ENCODE measurements at places on chromosomes 3 and 15. TPM values are rescaled to one million over a fixed set of nuclear protein-coding genes. Genes with fewer than 3 reads are reported as not detected.

- no peak overlapping the region for H3K27ac ChIP-seq
- no peak overlapping the region for H3K4me3 ChIP-seq
- DNase-seq: no peak
- no peaks in the 10 kb centered on the region for H3K4me1 ChIP-seq
- H3K36me3 ChIP-seq: no peaks in the 10 kb centered on the region
These were observed 152.7 kb upstream of the CDIN1 start for GRCh38 chr15:36426691-36427090.

GRCh38 chr3:57864853-57865252, 108.7 kb downstream of the SLMAP start:
- no peaks in the 10 kb centered on the region for H3K4me1 ChIP-seq
- H3K27me3 ChIP-seq: no peaks in the 10 kb centered on the region
- peaks cover 90% of the 10 kb centered on the region for H3K36me3 ChIP-seq

DNA sequence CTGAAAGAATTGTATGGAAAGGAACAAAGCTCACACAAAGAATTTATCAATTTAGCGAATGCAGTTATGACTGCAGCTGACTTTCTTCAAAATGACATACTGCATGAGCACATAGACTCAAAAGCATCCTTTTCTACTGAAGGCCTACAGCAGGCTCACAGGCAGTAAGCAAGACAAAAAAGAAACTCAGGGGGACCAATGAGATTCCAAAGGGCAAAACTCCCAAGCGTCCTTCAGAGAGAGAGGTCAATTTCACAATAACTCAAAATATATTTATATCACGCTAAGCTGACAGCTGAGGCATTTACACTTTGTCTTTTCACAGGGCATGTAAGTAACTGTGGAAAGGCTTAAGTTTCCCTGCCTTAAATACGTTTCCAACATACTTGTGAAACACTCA, 427.9 kb upstream of the RASGRP1 start:
- H3K4me1 ChIP-seq: peaks cover 26% of the 10 kb centered on the region
- no peaks in the 10 kb centered on the region for H3K27me3 ChIP-seq

DNA sequence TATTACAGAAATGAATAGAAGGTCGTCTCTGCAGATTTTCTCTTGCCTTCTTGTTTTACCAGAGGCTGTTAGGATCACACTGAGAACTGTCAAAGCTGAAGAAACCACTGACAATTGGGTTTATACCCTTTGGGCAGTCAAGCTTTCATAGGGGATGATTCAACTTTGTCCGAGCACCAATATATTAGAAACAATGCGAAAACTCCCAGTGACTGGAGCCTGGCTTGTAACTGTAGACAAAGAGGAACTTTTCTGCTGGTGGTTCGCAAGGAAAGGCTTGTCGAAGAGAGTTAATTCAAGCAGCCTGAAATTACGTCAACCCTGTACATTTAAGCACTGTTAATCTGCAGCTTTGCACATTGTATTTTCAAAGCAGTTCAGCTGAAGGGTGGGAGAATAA, 193.2 kb upstream of the ZNF385D start:
- H3K27me3 ChIP-seq: no peaks in the 10 kb centered on the region
- no peaks in the 10 kb centered on the region for H3K4me1 ChIP-seq
- H3K27ac ChIP-seq: no peak overlapping the region
- H3K4me3 ChIP-seq: no peak overlapping the region

- H3K36me3 ChIP-seq: no peaks in the 10 kb centered on the region
- no peaks in the 10 kb centered on the region for H3K4me1 ChIP-seq
- DNase-seq: peak; percentile 25
- H3K4me3 ChIP-seq: no peak overlapping the region
- no peaks in the 10 kb centered on the region for H3K27me3 ChIP-seq
These were observed 120.1 kb upstream of the NMNAT3 start for GRCh38 chr3:139797724-139798343.

- H3K27ac ChIP-seq: peak overlapping the region; percentile 7
- H3K4me3 ChIP-seq: peak overlapping the region; percentile 28
- no peaks in the 10 kb centered on the region for H3K27me3 ChIP-seq
- no peaks in the 10 kb centered on the region for H3K36me3 ChIP-seq
- DNase-seq: no peak
- peaks cover 74% of the 10 kb centered on the region for H3K4me1 ChIP-seq
These were observed 227.6 kb upstream of the BHLHE40 start for GRCh38 chr3:4751502-4752101.

- peak overlapping the region; percentile 87 for H3K27ac ChIP-seq
- H3K4me3 ChIP-seq: peak overlapping the region; percentile 79
- no peaks in the 10 kb centered on the region for H3K36me3 ChIP-seq
- no peaks in the 10 kb centered on the region for H3K27me3 ChIP-seq
- H3K4me1 ChIP-seq: peaks cover 25% of the 10 kb centered on the region
These were observed 1.2 kb upstream of the ABHD17C start for GRCh38 chr15:80693682-80694610.

DNA sequence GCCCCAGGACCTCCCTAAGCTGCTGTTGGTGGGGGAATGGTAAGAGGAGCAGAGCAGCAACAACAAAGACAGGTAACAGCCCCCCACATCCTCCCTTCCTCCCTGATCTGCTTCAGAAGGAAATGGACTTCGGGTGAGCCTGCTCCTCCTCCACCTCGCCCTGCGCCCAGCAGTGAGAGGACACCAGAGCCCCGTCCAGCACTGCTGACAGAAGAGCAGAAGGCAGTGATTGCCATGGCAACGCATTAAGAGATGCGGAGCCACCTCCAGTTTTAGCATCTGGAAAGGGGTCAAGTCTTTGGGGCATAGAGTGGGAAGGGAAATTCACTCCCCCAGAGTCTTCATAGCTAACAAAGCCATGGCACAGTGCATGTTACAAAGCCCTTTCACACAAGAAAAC, 77.6 kb upstream of the HRH1 start:
- no peaks in the 10 kb centered on the region for H3K27me3 ChIP-seq
- H3K4me3 ChIP-seq: no peak overlapping the region
- no peak for DNase-seq
- H3K36me3 ChIP-seq: no peaks in the 10 kb centered on the region
- no peak overlapping the region for H3K27ac ChIP-seq
- no peaks in the 10 kb centered on the region for H3K4me1 ChIP-seq

BDH1 gene
- total RNA-seq: 60.1 TPM

CEMIP gene
- 0.12 TPM for total RNA-seq

ACTR8 gene
- total RNA-seq: 31.7 TPM

Data from heart right ventricle (tissue), 16 donors.